Right cardiac atrium (tissue), 5 donors: ENCODE measurements at places on chromosomes 2 and 18. TPM values are rescaled to one million over a fixed set of nuclear protein-coding genes. Genes with fewer than 3 reads are reported as not detected.

DNA sequence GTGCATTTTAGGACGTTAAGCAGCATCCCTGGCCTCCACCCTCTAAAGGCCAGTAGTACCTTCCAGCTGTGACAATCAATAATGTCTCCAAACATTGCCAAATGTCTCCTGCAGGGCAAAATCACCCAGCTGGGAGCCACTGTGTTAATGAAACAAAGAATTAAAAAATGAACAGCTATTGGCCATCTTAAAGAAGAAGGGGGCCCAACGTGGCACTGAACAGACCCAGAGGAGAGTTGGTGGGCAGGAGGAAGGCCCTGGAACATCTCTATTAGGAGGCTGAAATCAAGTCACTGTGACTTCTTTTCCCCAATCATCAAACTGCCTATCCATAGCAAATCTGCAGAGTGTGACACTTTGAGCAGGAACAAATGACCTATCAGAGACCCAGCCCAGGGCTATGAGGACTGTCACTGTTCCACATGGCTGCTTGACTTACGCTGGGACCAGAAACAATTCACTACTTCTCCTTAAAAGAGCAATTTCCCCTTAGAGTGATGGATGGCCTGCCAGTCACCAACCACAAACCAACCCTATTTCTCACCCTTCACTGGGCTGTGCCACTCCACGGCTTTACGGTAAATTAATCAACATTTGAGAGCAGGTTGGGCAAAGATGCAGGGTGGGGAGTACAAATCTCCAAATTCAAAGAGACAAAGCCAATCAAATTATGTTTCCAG, 35.2 kb upstream of the TEX51 start:
- no peak for DNase-seq

DNA sequence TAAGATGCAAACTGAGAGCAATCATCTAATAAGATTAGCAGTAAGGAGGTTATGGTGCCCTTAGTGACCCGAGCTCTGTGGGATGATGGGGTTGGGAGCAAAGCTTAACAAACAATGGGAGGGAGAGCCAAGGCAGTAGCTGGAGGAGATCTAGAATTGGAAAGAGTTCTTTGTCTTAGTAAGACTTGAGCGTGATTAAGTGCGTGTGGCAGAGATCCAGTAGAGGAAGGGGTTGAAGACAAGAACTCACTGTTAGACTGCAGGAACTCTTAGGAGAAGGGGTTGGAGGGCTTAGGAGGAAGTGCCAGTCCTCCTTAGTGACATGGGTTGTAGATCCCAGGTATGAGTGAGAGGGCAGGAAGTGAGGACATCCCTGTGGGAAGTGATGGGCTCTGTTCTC, 184.7 kb downstream of the GFPT1 start:
- no peak for DNase-seq

DNA sequence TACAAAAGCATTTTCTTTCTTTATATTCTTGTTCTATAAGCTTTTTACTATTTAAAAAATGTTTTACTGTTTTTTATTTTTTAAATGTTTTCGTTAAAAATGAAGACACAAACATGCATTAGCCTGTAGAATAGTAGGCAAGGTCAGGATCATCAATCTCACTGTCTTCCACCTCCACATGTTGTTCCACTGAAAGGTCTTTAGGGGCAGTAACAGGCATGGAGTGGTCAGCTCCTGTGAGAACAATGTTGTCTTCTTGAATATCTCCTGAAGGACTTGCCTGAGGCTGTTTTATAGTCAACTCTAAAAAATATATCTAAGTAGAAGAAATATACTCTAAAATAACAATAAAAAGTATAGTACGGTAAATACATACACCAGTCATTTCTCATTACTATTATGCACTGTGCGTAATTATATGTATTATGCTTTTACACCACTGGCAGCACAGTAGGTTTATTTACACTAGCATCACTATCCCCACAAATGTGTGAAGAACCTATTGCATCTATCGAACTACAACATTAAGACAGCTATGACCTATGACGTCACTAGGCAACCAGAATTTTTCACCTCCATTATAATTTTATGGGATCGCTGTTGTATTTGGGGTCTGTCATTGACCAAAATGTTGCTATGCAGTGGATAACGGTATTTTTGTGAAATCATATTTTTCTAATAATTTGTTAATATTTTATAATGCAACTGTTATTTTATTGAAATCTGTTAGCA, 764.3 kb downstream of the METTL4 start:
- DNase-seq, result no peak

GRCh38 chr2:29878898-29879297, 42.5 kb downstream of the ALK start:
- no peak for DNase-seq

The UGT1A1 gene
- total RNA-seq, result not detected

The GAREM2 gene
- 6.9 TPM for total RNA-seq

The ZFP36L2 gene
- total RNA-seq, result 73.0 TPM

GRCh38 chr2:71474116-71474743, 20.9 kb downstream of the DYSF start:
- no peak for DNase-seq

- DNase-seq, result no peak
Observed at GRCh38 chr2:78351208-78351607, 674.3 kb upstream of the REG3G start.

DNA sequence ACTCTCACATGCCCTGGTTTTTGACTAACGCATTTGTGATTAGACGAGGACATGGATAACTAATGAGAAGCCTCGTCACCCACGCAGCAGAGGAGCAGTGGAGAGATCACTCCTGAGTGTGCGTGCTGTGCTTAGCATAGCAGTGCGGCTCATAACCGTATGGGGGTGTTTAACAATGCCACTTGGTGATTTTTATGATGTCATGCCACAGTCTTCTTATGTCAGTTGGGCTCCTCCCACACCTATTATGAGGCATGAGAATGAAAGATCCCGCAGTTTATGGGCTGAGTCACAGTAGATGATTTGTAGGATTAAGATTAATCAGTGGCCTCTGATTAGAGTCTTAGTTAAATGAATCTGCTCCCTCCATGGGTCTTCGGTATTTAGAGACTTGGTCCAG, 2.5 kb upstream of the SMIM21 start:
- DNase-seq, result no peak

- DNase-seq, result no peak
Observed at GRCh38 chr2:28248511-28248910, 144.1 kb upstream of the FOSL2 start.

DNA sequence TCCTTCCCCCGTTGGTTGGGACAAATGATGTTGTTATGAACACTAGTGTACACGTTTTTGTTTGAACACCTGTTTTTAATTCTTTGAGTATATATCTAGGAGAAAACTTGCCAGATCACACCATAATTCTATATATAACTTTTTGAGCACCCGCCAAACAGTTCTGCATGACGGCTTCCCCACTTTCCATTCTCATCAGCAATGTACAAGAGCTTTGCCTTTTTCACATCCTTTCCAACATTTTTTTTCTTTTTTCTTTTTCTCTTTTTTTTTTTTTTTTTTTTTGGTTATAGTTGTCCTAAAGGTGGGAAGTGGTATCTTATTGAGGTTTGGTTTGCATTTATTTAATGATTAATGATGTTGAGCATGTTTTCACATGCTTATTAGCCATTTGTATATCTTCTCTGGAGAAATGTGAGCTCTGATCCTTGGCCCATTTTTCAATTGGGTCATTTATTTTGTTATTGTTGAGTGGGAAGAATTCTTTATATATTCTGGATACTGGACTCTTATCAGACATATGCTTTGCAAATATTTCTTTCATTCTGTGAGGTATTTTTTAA, 86.9 kb upstream of the ZC3H15 start:
- DNase-seq, result no peak

GRCh38 chr2:219628235-219628985, 980 bp downstream of the SLC4A3 start:
- peak; percentile 63 for DNase-seq

GRCh38 chr18:63439334-63439733, 17.1 kb upstream of the VPS4B start:
- DNase-seq, result no peak

GRCh38 chr2:1708476-1709334, 35.6 kb downstream of the PXDN start:
- DNase-seq, result peak; percentile 46

The RND3 gene
- 19.5 TPM for total RNA-seq

DNA sequence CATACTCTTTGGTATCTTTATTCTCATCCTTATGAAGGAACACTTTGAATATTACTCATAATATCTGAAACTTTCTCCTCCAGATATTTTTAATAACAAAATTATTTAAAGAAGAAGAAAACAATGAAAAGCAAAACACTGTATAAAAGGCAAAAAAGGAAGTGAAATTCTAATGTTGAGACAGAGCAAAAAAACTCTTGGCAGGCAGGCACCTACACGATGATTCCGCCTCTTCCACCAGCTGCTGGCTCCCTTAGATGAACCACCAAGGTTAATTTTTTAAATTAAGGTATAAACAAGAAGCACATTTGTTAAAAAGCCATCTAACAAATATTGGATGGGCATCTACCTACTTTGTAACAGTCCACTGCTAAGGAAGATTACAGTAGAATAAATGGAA, 434.7 kb downstream of the EPHA4 start:
- DNase-seq, result no peak

- no peak for DNase-seq
Observed at GRCh38 chr2:121094101-121094500, 190.9 kb downstream of the TFCP2L1 start.

The TXNL1 gene
- 91.2 TPM for total RNA-seq

DNA sequence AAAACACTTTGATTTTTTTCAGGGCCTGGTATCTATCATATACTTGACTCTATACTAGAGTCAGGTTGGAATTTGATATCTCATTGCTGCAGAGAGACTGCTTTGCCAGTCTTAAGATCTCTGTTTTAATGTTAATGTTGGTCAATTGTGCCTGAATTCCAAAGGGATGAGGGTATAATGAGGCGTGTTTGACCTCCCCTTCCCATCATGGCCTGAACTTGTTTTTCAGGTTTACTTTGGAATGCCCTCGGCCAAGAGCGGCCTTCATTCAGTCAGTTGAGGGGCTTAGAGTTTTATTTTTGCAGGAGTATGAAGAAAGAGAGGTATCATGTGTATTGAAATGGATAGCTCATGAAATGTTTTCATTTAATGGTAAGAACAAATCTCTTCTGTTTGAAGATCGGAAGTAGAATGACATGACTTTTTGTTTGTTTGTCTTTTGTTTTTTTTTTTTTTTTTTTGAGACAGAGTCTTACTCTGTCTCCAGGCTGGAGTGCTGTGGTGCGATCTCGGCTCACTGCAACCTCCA, 119.0 kb downstream of the KIAA1328 start:
- no peak for DNase-seq

- DNase-seq, result no peak
Observed at GRCh38 chr2:64400733-64401528, 53.0 kb upstream of the LGALSL start.

DNA sequence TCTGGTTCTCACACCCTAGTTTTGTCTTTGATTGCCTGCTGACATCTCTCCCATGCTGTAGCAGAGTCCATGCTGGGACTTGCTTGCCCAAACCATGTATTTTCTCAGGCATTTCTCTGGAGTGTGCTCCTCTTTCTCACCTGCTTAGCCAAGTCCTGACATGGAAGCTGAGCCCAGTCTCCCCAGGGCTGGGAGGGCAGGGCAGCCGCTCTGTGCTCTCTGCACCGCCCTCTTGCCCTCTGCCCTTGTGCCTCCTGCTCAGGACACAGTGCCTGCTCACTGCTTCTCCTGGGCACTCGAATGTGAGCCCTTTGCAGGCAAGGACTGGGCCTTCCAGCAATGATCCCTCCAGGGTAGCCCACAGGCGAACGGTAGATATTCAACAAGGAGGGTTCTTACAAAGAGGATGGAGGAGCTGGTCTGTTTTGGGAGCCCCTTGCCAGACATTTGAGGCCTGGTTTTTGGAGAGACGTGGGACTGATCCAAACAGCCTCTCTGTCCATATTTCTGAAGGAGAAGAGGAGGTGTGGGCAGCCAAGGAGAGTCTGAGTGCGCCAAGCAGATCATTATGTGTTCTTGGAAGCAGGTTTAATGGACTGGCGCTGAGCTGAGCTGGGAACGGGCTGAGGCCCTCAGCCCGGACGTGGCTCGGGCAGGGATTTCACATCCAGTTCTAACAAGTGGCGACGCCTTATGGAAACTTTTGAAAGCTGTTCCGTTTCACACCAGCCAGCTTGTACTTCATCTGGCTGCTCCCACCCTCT, 4.0 kb downstream of the SLC14A2 start:
- peak; percentile 87 for DNase-seq

DNA sequence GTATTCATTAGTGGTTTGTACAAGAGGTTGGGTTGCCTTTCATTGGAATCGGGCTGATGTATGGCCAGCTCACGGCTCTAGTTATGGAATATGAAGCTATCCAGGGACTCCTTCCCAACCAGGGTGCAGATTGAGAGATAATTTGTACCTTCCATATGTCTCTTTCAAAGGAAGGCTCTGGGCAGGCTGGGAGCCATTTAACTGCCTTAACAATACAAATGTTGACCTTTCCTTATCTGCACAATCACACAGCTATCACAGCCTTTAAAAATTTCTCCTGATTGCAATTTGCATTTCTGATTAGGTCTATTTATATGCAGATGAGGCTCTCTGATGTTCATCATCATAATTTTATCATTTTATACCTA, 58.7 kb downstream of the MYO3B start:
- DNase-seq, result no peak

The POTEI gene
- 4.5 TPM for total RNA-seq

- no peak for DNase-seq
Observed at GRCh38 chr2:148653437-148653836, 8.9 kb downstream of the EPC2 start.

- no peak for DNase-seq
Observed at GRCh38 chr2:167537743-167538142, 649.5 kb downstream of the XIRP2 start.

GRCh38 chr2:118509319-118510004, 338.0 kb downstream of the EN1 start:
- DNase-seq, result no peak

GRCh38 chr2:130374587-130375290, 18.9 kb downstream of the PTPN18 start:
- no peak for DNase-seq

The NDC80 gene
- 0.44 TPM for total RNA-seq

GRCh38 chr2:219687272-219687671, 59.8 kb downstream of the SLC4A3 start:
- DNase-seq, result no peak

- DNase-seq, result no peak
Observed at GRCh38 chr2:75614162-75614651, 32.4 kb upstream of the MRPL19 start.

- DNase-seq, result no peak
Observed at GRCh38 chr2:200455958-200456421, 53.9 kb downstream of the KCTD18 start.

The SLC4A3 gene
- 322 TPM for total RNA-seq

The GULP1 gene
- 14.4 TPM for total RNA-seq

GRCh38 chr2:109736177-109736827, 57.8 kb upstream of the RGPD5 start:
- peak; percentile 40 for DNase-seq

- DNase-seq, result no peak
Observed at GRCh38 chr2:53938904-53939303, 31.9 kb downstream of the PSME4 start.

GRCh38 chr2:151032741-151033191, 228.9 kb downstream of the RBM43 start:
- DNase-seq, result no peak

- no peak for DNase-seq
Observed at GRCh38 chr2:235371018-235371417, 122.8 kb upstream of the AGAP1 start.
